ENCODE measurements at places on chromosomes 12 and 14.
A peak's percentile ranks its signal among the peaks of the same experiment; 100 is the strongest.

- no peak for DNase-seq
These were observed 3.6 kb upstream of the BRMS1L start for GRCh38 chr14:35822501-35822900.

GRCh38 chr14:32028599-32028998 lies 48.5 kb upstream of the ARHGAP5 start:
- DNase-seq: no peak

DNA sequence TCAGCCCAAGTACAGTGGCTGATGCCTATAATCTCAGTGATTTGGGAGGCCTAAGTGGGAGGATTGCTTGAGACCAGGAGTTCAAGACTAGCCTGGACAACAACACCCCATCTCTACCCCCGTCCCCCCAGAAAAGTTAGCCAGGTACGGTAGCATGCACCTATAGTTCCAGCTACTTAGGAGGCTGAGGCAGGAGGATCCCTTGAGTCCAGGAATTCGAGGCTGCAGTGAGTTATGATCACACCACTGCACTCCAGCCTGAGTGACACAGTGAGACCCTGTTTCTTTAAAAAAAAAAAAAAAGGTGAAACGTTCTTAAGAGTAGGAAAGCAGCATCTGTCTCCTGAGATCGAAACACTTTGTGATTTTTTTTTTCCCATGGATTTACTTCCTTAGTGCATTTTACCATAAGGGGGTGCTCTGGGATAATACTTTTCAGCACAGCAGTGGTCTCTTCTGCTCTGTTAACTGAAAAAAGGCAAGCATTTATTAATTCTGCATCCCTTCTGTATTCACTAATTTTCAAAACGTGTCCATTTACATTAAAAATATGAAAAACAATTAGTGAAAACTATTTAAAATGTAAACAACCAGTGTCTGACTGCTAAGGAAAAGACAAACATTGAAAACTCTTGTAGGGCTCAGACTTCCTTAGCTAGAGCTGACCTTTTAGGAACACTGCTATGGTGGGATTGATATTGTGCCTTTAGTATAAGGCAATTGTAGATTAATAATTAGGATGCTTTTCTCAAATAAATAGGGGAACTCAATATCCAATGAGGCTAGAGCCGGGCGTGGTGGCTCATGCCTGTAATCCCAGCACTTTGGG lies 31.2 kb upstream of the USP44 start:
- no peak for DNase-seq

DNA sequence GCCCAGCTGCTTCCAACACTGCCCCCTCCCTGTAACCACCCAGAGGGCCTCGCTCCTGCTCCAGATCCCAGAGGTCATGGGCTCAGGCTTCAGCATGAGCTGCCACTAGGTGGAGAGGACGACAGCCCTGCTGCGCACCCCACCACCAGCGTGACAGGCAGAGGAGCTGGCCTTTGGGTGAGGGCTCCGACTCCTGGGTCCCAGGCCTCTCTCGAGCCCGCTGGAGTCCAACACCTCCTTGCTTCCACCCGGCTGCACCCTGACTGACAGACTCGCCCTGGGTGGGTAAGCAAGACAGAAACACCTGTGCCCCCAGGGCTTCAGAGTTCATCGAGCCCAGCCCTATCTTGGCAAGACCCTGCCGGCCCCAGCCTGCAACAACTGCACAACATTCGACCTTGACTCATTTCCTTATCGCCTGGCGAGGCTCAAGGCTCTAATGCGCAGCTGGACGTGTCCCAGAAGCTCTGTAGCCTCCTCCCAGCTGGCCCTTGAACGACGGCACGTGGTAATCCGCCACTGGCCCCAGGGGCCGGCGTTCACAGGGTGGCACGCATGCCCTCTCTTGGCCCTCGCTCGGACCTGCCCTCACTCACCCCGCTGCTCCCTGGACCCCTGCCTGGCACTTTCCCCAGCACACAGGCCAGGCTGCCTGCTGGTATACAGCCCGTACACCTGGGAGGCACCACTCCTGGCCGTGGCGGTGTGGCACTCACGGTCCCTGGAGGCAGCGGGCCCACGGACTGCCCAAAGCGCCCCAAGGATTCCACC lies 28.0 kb downstream of the VPS37B start:
- DNase-seq: no peak

DNA sequence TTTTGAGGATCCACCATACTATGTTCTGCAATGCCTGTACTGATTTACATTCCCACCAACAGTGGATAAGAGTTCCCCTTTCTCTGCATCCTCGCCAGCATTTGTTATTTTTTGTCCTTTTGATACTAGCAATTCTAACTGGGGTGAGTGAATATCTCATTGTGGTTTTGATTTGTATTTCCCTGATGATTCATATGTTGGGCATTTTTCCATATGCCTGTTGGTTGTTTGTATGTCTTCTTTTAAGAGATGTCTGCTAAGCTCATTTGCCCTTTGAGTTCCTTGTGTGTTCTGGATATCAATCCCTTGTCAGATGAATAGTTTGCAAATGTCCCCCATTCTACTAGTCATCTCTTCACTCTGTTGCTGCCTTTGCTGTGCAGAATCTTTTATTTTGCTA lies 49.0 kb upstream of the MSRB3 start:
- no peak for DNase-seq

- no peak for DNase-seq
These were observed 62.5 kb downstream of the CCDC88C start for GRCh38 chr14:91354979-91355685.

GRCh38 chr12:97912943-97913342 lies 450.3 kb downstream of the RMST start:
- DNase-seq: no peak

GRCh38 chr12:120652656-120653435 lies 12.4 kb downstream of the CABP1 start:
- no peak for DNase-seq

GRCh38 chr12:56193025-56193578 lies 3.8 kb upstream of the SMARCC2 start:
- peak; percentile 56 for DNase-seq

GRCh38 chr14:55122440-55122986 lies 6.5 kb upstream of the LGALS3 start:
- no peak for DNase-seq

DNA sequence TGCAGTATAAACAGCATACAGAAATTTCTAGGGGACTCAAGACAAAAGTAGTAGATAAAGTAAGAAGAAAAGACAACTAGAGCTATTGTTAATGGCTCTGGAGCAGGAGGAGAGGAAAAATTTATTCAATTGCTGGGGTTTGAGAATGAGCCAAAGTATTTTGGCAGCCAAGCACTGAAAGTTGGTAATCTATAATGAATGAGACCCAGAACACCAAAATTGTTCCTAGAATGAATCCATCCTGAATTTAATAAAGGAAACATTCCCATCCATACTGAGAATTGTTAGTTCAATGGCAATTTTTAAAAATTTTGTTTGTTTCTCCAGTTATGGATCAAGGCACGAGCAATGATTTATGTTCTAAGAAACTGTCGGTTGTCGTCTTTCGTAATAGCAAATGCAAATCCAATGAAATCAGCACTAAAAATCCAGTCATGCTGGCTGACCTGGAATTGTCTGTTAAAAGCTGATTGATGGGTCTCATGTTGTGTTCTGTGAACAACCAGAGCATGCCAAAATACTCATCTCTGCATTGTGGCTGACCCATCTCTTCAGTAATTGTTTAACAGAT lies 170.9 kb upstream of the LMNTD1 start:
- no peak for DNase-seq

DNA sequence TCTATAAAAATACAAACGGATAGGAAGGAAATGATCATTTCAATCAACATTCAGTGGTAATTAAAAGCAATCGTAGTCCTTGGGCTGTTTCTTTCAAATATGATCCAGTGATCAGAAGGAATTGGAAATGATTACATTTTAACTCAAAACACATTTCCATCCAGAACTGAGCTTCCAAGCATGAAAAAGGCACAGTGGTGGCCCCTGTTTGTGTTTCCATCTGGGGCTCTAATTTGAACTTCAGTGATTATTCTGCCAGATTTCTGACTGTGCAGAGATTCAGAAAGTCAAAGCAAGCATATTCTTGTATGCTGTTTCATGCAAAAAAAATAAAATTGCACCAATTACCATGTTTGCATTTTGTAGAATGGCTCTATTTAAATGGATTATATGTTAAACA lies 157.0 kb upstream of the LMNTD1 start:
- no peak for DNase-seq

DNA sequence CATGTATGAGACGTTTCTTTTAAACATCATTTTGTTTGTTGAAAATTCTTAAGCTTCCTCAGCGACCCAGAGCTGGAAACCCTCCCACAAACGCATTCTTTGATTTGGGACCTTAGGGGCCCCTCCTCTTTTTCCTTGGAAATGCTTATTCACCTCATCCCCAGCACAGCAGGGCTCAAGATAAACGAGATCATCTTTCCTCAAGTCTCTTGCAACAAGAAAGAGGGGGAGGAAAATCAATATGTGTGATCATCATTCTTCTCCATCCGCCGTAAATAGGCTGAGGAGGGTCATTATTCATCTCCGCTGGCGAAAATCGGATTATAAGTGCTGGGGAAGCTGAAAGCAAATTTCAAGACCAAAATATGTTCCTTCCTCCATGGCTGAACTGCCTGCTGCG lies 1415.2 kb downstream of the AACS start:
- DNase-seq: no peak

DNA sequence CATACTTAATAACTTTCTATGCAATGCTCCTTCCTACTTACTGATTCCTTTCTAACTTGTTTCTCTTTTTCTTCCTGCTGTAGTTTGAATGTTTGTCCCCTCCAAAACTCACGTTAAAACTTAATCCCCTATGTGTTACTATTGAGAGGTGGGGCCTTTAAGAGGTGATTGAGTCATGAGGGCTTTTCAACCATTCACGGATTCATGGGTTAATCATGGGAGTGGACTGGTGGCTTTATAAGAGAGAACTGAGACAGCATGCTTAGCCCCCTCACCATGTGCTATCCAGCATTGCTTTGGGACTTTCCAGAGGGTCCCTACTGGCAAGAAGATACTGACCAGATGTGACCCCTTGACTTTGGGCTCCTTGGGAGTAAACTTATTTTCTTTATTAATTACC lies 66.0 kb upstream of the TRIM9 start:
- DNase-seq: no peak

GRCh38 chr12:89690925-89691324 lies 17.7 kb downstream of the ATP2B1 start:
- DNase-seq: no peak

DNA sequence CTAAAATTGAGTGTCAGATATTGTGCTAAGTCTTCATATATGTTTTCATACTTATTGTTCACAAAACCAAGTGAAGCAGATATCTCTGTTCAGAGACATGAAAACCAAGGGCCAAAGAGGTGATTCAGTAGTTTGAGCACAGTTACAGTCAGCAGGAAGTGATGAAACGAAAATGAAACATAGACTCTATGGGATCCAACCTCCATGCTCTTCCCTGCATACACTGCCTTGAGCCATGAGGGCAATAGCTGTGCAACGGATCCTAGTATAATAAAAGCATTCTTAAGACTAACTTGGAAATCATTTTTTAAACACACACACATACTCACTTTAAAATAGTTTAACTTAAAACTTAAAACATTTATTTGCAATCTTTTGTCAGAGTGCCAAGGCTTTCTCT lies 27.9 kb downstream of the ESR2 start:
- DNase-seq: no peak

DNA sequence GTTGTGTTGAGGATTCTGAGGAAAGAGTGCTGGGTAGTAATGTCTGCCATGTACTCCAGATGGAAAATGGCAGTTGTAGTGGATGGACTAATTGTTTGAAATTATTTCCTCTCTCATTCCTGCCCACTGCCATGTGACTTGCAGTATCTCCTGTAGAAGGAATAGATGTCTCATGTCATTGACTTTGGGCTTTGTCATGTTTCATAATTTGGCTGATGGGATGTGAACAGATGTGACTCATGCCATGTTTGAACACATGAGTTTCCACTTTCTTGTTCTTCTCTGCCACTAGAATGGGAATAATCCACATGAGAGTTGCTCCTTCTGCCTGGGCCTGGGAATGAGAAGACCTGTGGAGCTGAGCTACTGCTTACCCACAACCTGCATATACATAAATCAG lies 2.4 kb upstream of the CALCOCO1 start:
- no peak for DNase-seq

- DNase-seq: no peak
These were observed 25.9 kb upstream of the WNK1 start for GRCh38 chr12:726281-727140.

DNA sequence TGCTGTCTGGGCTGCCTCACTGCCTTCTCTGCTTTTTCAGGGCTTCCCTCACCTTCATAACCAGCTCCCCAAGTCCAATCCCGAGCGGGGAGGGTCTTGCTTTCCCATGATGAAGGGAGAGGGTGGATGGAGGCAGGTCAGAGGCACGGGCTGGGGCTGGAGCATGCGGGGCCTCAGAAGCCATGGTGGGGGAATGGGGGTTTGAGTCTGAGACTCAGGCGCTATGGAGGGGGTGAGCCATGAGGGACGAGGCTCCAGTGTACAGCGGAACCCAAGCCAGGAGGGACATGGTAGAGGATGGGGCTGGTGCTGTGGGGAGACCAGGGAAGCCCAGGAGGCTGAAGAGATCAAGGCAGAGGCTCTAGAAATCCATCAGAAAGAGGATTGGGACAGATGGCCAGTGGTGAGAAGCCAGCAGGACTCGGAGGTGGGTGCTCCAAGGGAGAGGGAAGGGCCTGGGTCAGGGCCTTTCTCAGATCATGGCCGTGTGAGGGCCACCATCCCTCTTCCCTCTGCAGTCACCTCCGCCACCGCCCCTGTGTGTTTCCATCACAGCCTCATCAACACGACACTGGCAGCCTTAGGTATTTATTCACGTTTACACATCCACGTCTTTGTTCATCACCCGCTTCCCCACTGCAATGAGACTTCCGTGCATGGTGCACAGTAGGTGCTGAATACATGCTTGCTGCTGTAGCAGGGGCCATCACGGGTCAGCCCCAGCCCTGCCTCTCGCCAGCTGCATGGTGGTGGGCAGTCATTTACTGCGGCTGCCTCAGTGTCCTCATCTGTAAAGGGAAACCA lies 144.7 kb downstream of the ADGRD1 start:
- DNase-seq: no peak

Measured in stimulated activated CD4-positive, alpha-beta T cell treated with anti-CD3 and anti-CD28 coated beads, Interleukin-12 subunit alpha, Interleukin-12 subunit beta, amount 100 ng/mL, for 48 hours (primary cell).